ENCODE measurements at places on chromosomes 7 and 10. TPM values are rescaled to one million over a fixed set of nuclear protein-coding genes. Genes with fewer than 3 reads are reported as not detected.
A peak's percentile ranks its signal among the peaks of the same experiment; 100 is the strongest.

DNA sequence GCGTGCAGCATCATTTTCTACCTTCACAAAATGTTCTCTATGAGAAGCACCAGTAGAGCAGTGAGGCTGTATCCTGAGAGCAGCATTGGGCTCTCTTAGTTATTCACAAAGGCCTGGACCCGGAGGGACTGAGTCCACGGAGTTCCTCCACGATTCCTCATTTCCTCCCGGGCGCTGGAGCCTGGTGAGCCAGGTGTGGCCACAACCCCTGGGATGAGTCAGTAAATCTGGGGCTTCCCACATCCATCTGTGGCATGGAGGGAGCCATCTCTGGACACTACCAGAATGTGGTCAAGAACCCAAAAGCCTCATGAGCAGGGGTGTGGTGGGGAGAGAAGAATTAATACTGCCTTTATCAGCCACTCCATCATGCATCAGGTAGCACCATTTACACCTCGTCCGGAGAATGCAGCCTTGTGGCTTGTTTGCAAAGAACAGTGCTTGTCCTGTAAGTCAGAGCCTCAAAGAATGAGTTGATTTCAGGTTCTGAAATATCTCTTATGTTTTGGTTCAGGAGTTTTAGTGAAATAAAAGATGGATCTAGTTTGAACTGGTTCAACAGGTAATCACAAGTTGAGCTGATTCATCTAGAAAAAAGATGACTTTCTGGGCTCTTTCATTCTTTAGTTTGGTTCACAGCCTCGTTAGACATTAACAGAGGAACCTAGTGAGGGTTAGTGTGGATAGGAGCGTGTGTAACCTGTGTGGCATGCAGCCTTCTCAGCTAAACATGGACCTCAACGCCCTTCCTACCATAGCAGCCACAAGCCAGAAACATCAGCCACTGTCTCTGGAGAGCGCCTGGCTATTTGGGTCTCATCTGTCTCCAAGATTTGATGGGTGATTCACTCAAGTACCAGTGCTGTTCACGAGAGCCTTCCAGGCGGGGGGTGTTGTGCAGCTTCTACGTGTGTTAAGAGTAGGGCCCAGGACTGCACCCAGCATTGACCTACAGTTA lies 95.2 kb downstream of the WDR37 start:
- H3K4me1 ChIP-seq = no peaks in the 10 kb centered on the region
- DNase-seq = peak; percentile 7
- H3K36me3 ChIP-seq = no peaks in the 10 kb centered on the region
- no peak overlapping the region for H3K27ac ChIP-seq
- no peak overlapping the region for H3K4me3 ChIP-seq

GRCh38 chr7:142001163-142001874 lies 5.6 kb downstream of the MGAM start:
- H3K4me1 ChIP-seq = no peaks in the 10 kb centered on the region
- H3K27ac ChIP-seq = no peak overlapping the region
- no peak overlapping the region for H3K4me3 ChIP-seq
- no peaks in the 10 kb centered on the region for H3K27me3 ChIP-seq
- H3K36me3 ChIP-seq = no peaks in the 10 kb centered on the region

DNA sequence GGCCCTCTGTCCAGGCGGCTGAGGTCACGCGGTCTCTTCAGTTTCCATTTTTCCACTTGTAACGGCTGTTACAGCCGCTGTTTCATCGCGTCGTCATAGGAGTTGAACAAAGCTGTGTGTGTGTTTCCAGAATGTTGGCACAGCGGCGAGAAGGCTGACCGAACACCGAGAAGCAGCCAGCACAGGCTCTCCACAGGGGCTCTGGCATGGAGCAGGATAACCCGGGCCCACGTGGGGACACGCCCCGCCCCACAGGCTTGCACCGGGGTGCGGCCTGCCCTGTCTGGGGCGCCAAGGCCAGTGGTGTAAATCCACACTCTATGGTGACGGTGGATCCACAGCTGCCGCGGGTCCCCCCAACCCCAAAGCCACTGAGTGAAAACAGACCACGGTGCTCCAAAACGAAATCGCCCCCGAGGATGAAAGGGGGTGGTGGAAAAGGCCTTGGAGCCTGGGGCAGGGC lies 448.2 kb downstream of the DNAJB6 start:
- H3K4me1 ChIP-seq = no peaks in the 10 kb centered on the region
- H3K36me3 ChIP-seq = no peaks in the 10 kb centered on the region
- no peaks in the 10 kb centered on the region for H3K27me3 ChIP-seq
- no peak for DNase-seq
- H3K27ac ChIP-seq = no peak overlapping the region

DNA sequence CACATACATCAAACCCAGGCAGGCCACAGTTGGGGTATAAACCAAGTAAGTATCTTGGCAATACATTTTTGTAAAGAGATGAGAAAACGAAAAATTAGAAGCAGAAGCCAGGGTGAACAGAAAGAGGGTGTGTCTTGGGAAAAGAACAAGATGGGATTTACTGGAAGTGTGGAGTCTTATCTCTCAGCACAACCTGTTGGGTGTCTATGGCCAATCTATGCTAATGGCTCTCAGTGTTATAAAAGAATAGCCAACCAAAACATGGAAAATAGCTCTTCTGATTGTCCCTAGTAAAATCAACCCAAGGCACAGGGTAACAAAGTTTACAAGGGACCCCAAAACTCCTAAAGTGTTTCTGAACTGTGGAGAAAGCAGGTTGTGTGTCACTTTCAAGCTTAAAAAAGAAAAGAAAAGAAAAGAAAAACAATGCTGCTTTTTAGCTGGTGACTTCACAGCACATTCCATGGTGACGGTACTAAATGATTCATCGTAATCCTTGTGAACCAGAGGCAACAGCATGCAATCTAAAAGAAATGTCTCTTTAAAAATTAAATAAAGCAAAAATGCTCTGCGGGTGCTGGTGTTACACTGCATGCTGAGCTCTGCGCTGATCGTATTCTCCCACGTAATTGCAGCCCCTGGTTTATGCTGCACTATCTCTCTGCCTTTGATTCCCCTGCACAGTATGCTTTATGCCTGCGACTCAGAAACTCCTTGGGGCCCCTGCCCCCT lies 100.8 kb downstream of the C10orf90 start:
- no peaks in the 10 kb centered on the region for H3K36me3 ChIP-seq
- peaks cover 2% of the 10 kb centered on the region for H3K4me1 ChIP-seq
- no peak overlapping the region for H3K27ac ChIP-seq
- H3K4me3 ChIP-seq = 0 out of 2 replicates have a peak overlapping the region, but pooled peaks have one; percentile 8

GRCh38 chr7:116710764-116711452 lies 38.9 kb downstream of the MET start:
- H3K27me3 ChIP-seq = no peaks in the 10 kb centered on the region
- no peaks in the 10 kb centered on the region for H3K36me3 ChIP-seq
- no peak overlapping the region for H3K27ac ChIP-seq

The ECHDC3 gene
- total RNA-seq = 2.8 TPM

The TMEM213 gene
- total RNA-seq = not detected

- no peak for DNase-seq
- no peak overlapping the region for H3K4me3 ChIP-seq
- H3K27ac ChIP-seq = no peak overlapping the region
- no peaks in the 10 kb centered on the region for H3K4me1 ChIP-seq
These were observed 2.8 kb downstream of the GFRA1 start for GRCh38 chr10:116270126-116270770.

GRCh38 chr10:96610817-96611216 lies 24.0 kb upstream of the TM9SF3 start:
- peaks cover 19% of the 10 kb centered on the region for H3K27me3 ChIP-seq
- DNase-seq = no peak
- H3K4me1 ChIP-seq = no peaks in the 10 kb centered on the region
- H3K4me3 ChIP-seq = no peak overlapping the region

DNA sequence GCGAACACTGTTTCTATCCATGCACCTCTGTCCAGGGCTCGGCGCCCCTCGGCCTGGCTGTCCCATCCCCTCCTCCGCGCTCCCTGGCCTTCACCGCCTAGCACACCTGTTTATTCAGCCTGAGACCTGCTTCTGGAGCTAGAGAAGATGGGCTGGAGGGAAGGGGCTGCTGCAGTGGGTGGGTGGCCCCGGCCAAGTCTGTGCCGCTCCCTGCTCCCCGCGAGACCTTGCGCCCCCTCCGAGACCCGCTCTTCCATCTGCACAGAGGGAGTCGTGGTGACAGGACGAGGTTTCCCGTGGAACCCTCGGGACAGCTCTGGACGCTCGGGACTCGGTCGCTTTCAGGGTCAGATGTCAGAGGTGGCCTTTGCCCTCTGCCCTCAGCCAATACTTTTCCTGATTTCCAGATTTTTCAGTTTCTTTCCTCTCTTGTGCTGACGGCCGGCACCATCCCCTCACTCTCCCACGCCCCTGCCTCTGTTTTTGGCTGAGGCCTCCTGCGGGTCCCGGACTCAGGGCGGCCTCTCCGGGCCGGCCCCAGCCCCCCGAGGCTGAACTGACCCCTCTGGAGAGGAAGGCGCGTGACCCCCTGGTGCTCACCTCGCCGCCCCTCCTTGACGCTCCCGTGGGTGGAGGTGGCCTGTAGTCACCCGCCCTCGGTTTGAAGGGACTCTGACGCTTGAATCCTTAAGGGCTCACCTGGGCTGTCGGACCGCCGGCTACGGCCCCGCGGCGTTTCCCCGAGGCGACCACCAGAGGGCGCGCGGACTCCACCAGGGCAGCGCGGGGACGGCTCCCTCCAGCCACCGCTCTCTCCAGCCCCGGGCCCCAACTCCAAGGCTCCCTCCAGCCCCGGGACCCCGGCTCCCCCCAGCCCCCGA lies 15.6 kb downstream of the SHH start:
- H3K4me1 ChIP-seq = peaks cover 2% of the 10 kb centered on the region
- H3K27me3 ChIP-seq = peaks cover 36% of the 10 kb centered on the region
- H3K4me3 ChIP-seq = no peak overlapping the region
- H3K36me3 ChIP-seq = no peaks in the 10 kb centered on the region
- DNase-seq = no peak
- no peak overlapping the region for H3K27ac ChIP-seq

The NACAD gene
- total RNA-seq = 0.56 TPM

- peak; percentile 46 for DNase-seq
- H3K4me3 ChIP-seq = no peak overlapping the region
- H3K4me1 ChIP-seq = peaks cover 36% of the 10 kb centered on the region
- H3K27me3 ChIP-seq = no peaks in the 10 kb centered on the region
- no peaks in the 10 kb centered on the region for H3K36me3 ChIP-seq
- peak overlapping the region; percentile 6 for H3K27ac ChIP-seq
These were observed 91.8 kb downstream of the SH3PXD2A start for GRCh38 chr10:103763374-103764202.

DNA sequence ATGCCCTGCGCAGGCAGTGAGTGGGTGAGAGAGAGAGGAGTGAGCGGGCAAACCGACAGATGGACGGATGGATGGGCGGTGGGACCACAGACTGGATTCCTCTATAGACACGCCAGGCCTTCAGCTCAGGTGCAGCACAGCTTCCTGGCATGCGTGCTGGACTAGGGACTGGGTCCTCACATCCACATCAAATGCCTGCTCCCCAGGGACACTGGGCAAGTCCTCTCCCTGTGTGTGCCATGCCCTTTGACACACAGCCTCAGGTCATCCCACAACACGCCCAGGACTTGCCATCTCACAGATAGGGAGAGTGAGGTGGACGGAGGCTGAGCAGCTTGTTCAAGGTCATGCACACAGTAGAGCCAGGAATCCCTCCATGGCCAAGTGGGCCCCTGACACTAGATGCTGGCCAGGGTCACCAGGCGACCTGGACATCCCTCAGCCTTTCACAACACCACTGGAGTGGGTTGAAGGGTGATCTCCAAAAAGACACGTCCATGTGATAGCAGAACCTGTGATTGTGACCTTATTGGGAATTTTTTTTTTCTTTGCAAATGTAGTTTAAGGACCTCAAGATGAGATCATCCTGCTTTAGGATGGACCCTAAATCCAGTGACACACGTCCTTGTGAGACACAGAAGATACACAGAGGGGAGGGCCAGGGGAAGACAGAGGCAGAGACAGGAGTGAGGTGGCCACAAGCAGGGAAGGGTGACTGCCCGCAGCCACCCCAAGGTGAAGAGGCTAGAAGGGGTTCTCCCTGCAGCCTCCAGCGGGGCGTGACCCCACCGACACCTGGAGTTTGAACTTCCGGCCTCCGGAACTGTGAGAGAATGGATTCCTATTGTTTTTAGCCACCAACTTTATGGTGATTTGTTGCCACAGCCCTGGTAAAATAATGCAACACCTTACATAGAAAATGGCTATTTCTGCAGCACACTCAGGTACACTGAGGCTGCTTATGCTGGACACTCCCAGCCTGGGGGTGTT lies 155.0 kb upstream of the CHST15 start:
- H3K27me3 ChIP-seq = no peaks in the 10 kb centered on the region
- no peaks in the 10 kb centered on the region for H3K4me1 ChIP-seq
- no peak overlapping the region for H3K4me3 ChIP-seq
- H3K27ac ChIP-seq = no peak overlapping the region
- DNase-seq = no peak
- no peaks in the 10 kb centered on the region for H3K36me3 ChIP-seq

GRCh38 chr7:128902761-128903585 lies 7.5 kb downstream of the KCP start:
- H3K4me3 ChIP-seq = no peak overlapping the region
- peaks cover 2% of the 10 kb centered on the region for H3K4me1 ChIP-seq
- no peak overlapping the region for H3K27ac ChIP-seq

- no peak overlapping the region for H3K27ac ChIP-seq
- H3K4me1 ChIP-seq = peaks cover 4% of the 10 kb centered on the region
- H3K27me3 ChIP-seq = no peaks in the 10 kb centered on the region
- DNase-seq = no peak
These were observed 310.0 kb downstream of the HPSE2 start for GRCh38 chr10:98925651-98926050.

DNA sequence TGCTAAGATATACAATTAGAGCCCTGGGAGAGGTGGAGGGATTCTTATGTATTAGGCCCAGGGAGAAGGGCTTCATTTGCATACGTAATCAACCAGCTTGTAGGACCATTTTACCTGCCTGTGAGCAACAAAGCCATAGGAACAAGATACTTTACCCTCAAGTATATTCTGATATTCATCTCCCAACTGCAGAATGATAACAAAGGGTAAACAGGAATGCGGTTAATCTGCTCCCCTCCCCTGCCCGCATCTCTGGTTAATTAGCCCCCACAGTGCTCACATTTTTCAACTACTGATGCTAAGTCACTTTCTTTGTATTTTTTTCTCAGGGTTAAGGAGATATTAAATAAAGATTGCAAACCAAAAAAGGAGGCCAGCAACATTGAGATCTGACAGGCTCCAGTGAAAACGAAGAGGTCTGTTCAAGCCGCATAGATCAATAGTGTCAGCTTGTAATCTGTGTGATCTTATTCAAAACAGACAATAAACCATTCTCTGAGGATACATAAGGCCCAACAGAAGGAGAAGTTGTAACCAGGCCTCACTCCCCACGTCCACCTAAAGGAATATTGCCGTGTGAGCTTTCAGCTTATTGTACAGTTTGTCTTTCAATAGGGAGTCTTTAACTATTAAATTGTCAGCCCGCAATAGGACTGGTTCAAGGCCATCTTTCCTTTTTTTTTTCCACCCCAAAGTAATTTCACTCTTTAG lies 203.4 kb downstream of the RAPGEF5 start:
- H3K27ac ChIP-seq = no peak overlapping the region
- no peaks in the 10 kb centered on the region for H3K27me3 ChIP-seq
- no peaks in the 10 kb centered on the region for H3K36me3 ChIP-seq
- no peaks in the 10 kb centered on the region for H3K4me1 ChIP-seq

Measured in IMR-90 (cell line).